ENCODE measurements at places on chromosomes 3 and 15.

- no peak for DNase-seq
Observed at GRCh38 chr3:14273901-14274611, 95.4 kb downstream of the LSM3 start.

DNA sequence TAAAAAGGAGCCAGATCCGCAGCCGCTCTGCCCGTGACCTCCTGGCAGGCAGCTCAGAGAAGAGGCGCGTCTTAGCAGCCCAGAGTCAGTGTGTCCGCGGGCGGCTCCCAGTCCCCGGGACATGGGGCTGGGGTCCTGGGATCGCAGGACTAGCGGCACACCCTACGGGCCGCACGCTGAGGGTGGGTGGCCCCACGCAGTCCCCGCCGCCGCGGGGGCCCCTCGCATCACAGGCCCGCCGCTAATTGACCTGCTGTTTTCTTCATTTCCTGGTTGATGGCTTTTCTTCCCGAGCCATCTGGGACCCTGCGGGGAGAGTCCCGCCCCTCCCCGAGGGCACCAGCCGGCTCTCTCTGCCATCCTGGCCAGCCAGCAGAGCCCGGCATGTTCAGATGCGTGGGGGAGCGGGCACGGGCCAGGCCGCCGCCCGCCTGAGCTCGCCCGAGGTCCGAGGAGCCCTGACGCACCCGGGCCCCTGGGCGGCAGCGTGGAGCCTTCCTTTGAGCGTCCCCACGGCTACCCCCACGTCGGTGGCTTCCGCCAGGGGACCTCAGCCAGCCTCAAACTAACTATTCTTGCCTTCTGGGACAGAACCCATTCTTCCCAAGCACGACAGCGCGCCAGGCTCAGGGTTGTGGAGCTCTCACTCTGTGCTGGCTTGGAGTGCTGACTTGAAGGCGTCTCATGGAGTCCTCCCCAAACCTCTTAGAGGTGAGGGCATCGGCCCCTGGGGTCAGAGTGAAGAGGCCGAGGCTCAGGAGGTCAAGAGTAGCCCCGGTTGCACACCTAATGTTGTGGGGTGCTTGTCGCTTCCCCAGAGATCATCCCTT is 34.6 kb upstream of the CACNA2D3 start:
- no peak for DNase-seq

GRCh38 chr3:181719991-181720680 is 8.4 kb downstream of the SOX2 start:
- DNase-seq, result no peak

DNA sequence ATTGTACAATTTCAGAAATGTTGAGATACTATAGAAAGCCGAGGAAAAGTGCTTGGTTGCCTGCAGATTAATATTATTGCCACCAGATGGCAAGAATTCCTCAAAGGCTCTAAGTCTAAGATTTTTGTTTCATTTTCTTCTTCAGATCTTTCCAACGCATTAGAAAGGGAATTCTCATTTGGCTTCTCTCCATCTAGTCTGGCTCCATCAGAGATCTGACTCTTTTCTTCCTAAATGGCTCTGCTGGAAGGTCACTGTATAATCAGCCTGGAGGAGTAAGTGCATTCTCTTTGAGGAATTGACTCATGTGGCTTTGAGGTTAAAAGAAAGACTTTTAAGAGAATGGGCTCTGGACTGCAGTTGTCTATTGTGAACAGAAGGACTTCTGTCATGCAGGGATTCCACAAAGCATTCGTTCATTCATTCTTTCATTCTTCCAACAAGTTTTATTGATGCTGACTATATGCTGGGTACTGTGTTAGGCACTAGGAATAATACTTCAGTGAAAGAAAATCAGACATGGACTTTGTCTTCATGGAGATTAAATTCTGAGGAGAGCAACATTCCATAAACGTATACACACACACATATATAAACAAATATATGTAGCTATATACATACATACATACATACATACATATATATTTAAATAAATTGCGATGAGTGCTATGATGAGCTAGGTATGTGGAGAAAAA is 55.3 kb downstream of the SLC28A2 start:
- no peak for DNase-seq

DNA sequence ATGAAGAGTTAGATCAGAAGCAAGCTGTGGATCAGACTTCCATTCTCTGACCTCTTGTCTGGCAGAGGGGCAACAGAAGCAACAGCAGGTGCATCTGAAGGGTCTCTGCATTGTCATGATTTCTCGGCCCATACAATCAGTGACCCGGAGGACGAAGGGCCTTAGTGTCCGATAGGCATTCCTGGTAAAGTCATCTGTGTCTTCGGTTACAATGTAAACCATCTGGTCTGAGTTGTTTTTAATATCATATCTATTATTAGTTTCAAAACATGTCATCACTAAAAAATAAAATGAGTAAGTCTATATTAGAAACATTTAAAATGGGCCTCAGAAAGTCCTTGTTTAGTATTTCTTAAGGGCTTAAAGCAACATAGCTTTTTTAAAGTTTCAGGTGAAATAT is 38.8 kb upstream of the PLOD2 start:
- DNase-seq, result no peak

- no peak for DNase-seq
Observed at GRCh38 chr3:28295898-28296490, 52.5 kb upstream of the ZCWPW2 start.

DNA sequence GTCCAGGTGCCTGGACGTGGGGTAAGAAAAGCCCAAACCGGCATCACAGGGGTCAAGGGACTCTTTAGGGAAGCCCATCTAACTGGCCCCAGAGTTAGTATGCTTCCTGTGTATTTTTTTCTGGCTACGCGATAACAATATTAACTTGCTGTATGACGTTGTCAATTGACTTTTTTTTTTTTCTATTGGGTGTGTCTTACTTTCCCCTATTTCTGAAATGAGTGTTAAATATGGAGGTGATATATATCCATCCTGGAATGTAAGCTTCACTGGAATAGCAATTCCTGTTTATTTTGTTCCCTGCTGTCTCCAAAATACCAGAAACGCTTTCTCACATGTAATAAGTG is 598 bp upstream of the GMNC start:
- DNase-seq, result no peak

DNA sequence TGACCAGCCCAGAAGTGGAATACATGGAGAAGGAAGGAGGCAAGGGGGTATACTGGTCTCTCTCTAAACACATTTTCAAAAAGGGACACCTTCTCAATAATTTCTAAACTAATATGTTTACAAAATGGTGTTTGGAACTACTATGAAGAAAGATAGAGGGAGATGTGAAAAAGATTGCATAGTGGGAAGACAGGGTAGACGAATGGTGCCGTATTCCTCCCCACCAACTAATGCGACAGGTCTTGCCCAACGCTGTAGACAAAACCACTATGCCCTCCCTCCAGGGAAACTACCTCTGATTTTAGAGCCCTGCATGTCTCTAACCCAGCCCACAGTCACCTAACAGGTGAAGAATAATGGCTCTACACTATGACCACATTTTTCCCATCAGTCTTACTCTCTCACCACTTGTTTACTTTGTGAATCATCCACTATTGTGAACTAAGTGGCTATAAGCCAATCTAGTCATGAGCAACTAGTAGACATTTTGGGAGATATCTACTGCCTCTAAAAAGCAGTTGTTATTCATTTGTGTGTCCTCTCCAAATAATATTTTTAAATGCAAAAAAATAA is 108.2 kb upstream of the UBE2E2 start:
- no peak for DNase-seq

DNA sequence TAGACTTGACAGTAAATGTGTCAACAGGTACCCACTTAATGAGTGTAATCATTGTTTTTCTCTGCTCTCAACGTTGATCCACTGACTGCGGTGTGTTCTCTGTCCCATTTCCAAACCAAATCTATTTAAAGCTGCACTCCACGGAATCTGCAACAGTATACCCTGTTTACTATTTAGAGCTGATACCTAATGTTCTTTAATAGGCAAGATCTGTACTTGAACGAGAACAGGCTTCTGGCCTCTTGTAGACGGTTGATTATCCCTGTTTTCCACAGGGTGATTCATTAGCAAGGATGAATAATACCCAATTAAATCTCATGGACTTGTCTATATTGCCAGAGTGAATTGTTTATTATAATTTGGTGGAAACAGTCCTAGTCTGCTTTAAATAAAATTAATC is 189.9 kb downstream of the LPP start:
- DNase-seq, result no peak

DNA sequence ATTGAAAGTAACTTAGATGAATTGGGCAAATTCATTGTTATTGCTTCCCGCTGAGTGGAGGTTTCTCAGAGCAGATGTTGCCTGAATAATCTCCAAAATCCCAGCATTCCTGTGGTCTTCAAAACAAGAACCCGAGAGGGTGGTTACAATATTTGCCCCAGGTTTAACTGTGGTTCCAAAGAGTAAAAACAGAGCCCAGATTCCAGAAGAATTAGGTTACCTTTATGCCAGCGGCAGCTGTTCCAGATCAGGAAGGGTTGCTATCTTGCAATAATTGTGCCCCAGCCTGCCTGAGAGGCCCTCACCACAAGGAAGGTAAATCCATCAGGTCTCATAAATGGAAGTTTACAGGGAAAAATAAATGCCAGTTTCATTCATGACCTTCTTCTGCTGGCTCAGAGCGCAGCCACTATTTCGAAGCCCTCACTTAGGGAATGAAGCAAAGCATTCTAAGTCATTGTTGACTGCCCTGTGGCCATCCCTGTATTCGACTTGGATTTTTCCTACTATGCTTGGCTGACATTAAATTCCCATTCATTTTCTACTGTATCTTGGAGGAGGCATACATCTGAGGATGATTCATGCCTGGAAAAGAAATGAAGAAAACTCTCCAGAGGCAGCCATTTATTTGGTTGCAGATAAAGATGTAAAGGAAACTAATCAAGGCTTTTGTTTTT is 54.6 kb downstream of the SSUH2 start:
- no peak for DNase-seq

DNA sequence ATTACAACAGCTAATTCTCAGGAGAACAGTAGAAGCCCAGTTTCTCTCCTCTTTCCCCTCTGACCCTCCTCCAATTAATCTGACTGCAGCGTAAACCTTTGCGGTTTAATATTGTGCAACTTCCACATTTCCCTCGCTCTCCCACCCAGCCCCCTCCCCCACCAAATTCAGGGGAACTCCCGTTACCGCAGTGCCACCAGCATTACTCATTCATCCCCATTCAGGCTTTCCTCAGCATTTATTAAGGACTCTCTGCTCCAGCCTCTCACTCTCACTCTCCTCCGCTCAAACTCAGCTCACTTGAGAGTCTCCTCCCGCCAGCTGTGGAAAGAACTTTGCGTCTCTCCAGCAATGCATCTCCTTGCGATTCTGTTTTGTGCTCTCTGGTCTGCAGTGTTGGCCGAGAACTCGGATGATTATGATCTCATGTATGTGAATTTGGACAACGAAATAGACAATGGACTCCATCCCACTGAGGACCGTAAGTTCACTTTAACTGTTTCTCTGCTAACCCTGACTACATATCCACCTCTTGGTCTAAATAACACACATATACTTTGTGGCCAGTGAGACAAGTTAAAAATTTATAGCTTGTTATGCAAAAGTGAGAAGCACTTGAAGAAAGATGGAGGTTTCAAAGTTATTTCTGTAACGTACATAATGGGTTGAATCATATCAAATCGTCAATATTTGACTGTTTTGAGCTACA is at the start of gene PTX3:
PTX3 (plus strand) TSS at position 268 of the 709 bp plus-strand sequence; CDS start at position 352, 84 bp downstream.
- no peak for DNase-seq

GRCh38 chr3:18295171-18295920 is 129.8 kb downstream of the SATB1 start:
- DNase-seq, result no peak

GRCh38 chr15:57544848-57545480 is 46.7 kb upstream of the MYZAP start:
- DNase-seq, result no peak
